CD4-positive, alpha-beta T cell (primary cell): ENCODE measurements at places on chromosomes 1 and 21. TPM values are rescaled to one million over a fixed set of nuclear protein-coding genes. Genes with fewer than 3 reads are reported as not detected.

KPRP gene
- not detected for total RNA-seq

PRPF38B gene
- total RNA-seq = 114 TPM

KLHL21 gene
- total RNA-seq = 33.5 TPM

NES gene
- not detected for total RNA-seq

DNA sequence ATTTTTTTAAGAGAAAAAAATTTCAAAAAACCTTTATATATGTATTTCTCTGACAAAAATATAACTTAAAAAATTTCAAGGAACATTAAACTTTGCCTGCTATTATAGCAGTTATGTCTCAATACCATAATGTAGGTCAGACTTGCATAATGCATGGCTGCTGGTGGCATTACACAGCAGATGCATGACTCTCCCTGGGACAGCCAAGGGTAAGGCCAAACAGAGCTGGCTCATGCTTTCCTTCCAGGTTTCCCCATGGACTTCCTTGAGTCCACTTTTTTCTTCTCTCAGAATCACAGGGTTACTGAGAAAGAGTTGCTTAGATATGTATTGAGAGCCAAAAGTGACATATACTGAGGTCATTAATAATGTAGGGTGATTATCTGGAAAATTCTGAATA is 43.7 kb downstream of the RHOU start:
- no peak for DNase-seq

DNA sequence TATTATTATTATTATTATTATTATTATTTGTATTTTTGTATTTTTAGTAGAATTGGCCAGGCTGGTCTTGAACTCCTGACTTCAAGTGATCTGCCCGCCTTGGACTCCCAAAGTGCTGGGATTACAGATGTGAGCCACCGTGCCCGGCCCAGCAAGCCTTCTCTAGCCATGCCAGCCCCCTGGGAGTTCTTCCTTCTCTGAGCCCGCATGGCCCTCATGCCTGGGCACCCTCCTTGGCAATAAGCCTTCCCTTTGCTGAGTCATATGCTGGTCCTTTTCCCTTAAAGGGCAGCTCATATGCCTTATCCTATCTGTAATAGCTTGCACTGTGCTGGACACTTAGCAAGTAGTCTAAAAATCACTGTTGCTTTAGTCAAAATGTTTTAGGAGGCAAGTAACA is 8.5 kb upstream of the NBL1 start:
- DNase-seq = no peak

GRCh38 chr21:31558189-31558961 is 101.1 kb upstream of the SOD1 start:
- DNase-seq = peak; percentile 28

GRCh38 chr1:88990426-88990825 is 2.0 kb downstream of the KYAT3 start:
- no peak for DNase-seq

- DNase-seq = no peak
Measured at GRCh38 chr1:204685236-204686006, at the start of gene LRRN2. TSS of gene LRRN2 (minus strand) at chr1:204685738. CDS start at chr1:204619992, 65,746 bp downstream.

DNA sequence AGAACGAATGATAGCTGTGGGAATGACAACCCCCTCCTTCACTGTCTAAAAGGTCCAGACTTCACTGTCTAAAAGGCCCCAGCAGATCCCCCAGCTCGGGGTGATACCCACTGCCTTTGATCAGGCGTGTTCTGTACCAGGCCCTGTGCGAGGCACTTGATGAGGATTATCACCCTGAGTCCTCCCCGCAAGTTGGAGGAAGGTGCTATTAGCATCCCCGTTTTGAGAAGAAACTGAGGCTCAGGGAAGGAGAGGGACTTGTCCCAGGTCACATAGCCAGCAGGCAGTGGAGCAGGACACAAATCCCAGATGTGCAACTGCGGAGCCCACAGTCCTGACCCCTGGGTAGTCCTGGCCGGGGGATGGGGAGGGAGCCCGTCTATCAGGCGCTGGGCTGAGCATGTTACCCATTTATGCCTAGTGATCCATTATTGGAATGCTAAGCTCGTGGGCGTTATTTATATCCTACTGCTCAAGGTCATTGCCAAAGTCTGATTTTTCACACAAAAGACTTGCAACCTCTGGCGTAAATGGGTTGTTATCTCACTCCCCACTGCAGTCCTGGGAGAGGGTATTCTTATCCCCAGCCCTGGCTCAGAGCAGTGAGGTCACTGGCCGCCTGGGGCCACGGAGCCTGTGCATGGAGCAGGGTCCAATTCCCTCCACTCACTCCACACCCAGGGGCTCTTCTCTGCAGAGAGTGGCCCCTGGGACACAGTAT is 722.2 kb downstream of the MATN1 start:
- no peak for DNase-seq

GRCh38 chr1:35885961-35886558 is 3.1 kb downstream of the AGO1 start:
- no peak for DNase-seq

DNA sequence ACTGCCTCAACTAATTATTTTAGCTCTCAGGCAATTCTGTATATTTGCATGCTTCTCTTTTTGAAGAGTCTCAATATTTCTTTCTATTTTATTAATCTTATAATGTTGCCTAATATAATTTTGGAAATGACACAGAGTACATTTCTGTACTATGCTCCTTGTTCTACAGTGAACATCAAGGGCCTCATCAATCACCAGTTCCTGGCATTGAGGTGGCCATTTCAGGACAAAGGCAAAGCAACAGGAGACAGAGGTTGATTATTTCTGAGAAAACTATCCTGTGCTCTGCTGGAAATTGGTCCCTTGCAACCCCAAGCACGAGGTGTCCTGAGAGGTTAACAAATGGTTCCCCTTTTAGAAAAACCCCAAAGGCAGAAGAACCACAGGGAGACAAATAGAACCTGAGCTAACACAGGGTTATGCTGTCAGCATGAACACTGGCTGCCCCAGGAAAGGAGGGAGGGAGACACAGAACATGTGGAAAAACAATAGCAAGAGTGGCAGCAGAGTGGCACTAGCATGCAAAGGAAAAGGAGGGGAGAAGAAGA is 63.9 kb upstream of the VAV3 start:
- no peak for DNase-seq

GRCh38 chr1:226309398-226310244 is 657 bp upstream of the LIN9 start:
- DNase-seq = no peak

DNA sequence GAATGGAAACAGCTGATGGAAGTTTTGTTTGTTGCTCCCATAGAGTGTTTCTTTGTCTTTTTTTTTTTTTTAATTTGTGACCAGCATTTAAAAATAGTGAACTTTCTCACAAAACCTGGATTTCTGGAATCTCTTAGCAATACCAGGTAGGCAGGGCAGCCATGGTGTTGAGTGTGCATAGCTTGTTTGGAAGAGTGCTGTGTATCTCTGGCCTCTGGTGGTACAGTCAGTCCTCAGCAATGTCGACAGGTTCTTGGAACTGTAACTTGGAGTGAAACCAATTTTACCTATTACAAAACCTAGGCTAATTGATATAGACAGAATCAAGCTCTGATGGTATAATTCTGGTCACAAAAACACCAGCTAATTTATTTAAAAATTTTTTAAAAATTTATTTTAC is 6.7 kb downstream of the AADACL3 start:
- no peak for DNase-seq

DNA sequence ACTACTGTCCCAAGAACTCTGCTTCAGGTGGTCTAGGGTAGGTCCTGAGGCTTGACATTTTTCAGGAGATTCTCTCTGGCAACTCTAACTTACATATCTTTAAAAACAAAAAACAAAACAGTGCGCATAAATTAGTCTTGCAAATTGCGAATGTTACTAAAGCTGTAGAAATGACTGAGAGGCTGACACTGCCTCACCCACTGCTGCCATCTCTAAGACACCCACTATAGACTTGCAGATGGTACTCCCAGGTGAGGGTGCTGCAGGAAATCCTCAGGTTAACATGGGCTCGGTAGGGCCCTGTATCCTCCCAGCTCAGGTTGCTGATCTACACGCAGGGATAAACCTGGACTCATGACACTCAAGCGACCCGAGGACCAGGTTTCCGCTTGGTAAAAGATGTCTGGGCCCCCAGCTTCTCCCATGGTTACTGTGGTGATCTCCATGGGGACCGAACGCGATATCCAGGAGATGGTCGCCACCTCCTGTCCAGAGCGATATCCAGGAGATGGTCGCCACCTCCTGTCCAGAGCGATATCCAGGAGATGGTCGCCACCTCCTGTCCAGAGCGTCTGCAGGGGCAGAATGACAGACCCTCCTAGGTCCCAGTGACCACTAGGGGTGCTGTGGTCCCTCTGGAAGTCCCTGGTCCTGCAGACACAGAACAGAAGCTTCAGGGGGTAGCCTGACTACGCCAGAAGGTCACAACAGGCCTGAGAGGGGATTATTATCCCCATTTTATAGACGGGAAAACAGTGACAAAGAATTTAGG is 16.2 kb upstream of the LY9 start:
- DNase-seq = no peak
